Ovary (tissue), 10 donors: ENCODE measurements at places on chromosomes 1 and 21. TPM values are rescaled to one million over a fixed set of nuclear protein-coding genes. Genes with fewer than 3 reads are reported as not detected.

The S100A1 gene
- 53.3 TPM for total RNA-seq

- DNase-seq: peak; percentile 69
Observed at GRCh38 chr1:48202030-48202752, 20.3 kb upstream of the SLC5A9 start.

DNA sequence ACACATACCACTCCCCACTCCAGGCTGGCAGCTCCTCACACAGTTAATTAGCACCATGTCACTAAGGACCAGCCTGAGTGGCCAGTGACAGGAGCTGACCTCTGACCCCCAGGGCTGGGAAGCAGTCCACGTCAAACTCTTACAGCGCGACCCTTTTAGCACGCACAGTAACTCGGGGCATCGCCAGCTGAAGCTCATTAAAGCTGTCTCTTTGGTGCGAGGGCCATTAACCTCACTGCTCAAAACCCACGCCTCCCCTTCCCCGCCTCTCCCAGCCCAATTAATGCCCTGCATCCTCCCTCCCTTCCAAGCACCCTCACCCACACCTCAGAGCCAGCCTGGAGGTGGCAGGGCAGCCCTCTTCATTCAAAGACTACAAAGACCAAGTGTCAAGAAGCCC is 31.7 kb downstream of the DMAP1 start:
- no peak for DNase-seq

The TAF1A gene
- total RNA-seq: 10.6 TPM

GRCh38 chr1:1038694-1039093 is 18.8 kb downstream of the AGRN start:
- DNase-seq: no peak

GRCh38 chr21:42848932-42849758 is 30.2 kb downstream of the WDR4 start:
- no peak for DNase-seq

The RCC2 gene
- 52.2 TPM for total RNA-seq

The SPRR1B gene
- not detected for total RNA-seq

GRCh38 chr1:228664399-228664914 is 70.8 kb upstream of the RHOU start:
- DNase-seq: peak; percentile 78

The NCF2 gene
- 3.6 TPM for total RNA-seq

The CR1L gene
- total RNA-seq: not detected

- DNase-seq: no peak
Observed at GRCh38 chr1:228860911-228861831, 125.9 kb downstream of the RHOU start.

DNA sequence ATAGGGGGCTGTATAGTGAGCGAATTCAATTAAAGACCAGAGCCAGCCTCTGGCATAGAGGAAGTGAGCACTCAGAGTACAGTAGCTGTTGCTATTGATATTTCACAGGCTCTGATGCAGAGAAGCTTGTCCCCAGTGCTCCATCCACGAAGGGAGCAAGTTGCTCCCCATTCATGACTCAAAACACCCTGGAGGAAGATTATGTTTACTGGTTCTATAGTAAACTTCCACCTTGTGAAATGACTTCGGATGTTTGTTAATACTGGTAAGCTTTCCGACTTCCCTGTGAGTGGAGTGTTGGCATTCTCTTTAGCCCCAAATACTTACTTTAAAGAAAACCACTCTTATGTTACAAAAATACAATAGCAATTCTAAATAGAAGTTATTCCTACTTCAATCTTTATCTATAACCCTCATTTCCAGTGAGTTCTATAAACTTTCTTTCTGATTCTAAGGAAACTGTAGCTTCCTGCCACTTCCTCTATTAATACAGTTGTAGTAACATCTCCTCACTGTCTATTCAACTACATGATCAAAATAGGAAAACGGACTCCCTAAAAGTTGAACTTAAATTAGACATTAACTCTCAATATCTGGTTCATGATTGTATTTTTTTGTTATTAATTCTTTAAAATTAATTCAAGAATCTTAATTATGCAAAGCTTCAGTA is 46.4 kb downstream of the ZNF281 start:
- no peak for DNase-seq

DNA sequence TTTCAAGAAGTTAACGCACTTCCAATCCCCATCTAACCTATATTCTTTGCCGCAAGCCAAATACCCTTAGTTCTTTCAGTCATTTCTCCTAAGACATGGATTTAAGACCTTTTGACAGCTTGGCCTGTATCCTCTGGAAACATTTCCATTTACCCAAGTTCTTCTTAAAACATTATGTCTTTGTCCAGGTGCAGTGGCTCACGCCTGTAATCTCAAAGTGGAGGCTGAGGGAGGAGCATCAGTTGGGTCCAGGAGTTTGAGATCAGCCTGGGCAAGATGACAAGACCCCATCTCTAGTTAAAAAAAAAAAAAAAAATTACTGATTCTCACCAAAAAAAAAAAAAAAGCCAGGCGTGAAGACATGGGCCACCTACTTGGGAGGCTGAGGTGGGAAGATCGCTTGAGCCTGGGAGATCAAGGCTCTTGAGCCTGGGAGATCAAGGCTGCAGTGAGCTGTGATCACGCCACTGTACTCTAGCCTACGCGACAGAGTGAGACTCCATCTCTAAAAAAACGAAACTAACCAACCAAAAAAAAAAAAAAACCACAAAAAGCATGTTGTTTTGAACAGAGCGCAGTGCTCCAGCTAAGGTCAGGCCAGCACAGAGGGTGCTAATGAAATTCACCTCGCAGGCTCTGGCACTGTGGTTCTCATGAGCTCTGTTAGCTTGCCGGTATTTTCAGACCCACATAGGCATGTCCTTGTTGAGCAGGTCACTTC is 36.0 kb downstream of the NUAK2 start:
- no peak for DNase-seq

The LBR gene
- 29.0 TPM for total RNA-seq

The TRIM58 gene
- 0.35 TPM for total RNA-seq

GRCh38 chr1:247013391-247013790 is 5.5 kb upstream of the ZNF695 start:
- DNase-seq: no peak

DNA sequence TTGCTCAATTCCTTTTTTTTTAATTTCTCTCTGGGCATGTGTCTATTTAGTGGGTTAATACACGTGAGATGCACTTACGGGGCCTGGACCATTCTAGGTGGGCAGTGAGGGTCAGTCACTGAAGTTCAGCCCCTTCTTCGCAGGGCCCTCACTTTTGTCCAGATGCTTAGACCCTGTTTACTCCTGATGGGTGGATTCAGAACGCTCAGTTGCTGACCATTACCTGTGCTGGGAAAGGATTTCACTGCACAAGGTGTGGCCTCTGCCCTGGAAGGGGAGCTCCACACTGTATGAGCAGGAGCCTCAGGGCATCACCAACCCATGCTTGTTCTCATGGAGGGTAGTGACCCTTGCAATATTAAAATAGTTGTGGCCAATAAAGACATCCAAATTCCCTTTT is 4.5 kb downstream of the PRAMEF12 start:
- no peak for DNase-seq

DNA sequence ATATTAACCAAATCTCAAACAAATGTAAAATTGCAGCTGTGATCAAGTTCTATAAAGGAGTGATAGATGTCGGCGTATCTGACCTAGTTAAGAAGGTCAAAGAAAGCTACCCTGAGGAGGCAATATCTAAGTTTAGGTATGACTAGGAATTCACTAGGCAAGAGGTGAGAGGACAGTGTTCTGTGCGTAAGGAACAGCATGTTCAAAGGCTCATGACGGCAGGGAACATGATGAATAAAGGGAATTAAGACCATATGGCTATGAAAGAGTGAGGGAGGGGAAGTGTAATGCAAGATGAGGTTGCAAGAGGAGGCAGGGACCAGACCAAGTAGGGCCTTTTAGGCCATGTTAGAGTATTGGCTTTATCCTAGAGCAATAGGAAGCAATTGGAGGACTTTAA is 8.6 kb downstream of the LIX1L start:
- no peak for DNase-seq

DNA sequence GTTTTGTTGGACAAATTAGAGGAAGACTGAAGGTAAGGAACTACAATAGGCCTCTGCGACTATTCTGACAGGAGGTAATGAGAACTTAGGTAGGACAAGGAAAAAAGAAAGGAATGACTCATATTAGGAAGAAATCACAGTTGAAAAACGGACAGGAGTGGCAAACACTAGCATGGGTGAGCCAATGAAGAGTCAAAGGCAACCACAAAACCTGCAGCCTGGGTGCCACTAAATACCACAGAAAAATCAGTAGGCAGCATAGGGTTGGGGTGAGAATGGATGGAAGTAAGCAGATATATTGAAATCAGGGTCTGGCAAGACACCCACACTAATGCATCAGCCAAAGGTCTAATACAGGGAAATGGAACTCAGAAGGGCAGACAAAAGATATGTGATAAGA is 10.0 kb downstream of the RBM34 start:
- no peak for DNase-seq

The C1orf87 gene
- total RNA-seq: 0.84 TPM

- DNase-seq: peak; percentile 48
Observed at GRCh38 chr1:160907976-160908375, 23.0 kb upstream of the ITLN1 start.

The DNAI4 gene
- total RNA-seq: 24.4 TPM

DNA sequence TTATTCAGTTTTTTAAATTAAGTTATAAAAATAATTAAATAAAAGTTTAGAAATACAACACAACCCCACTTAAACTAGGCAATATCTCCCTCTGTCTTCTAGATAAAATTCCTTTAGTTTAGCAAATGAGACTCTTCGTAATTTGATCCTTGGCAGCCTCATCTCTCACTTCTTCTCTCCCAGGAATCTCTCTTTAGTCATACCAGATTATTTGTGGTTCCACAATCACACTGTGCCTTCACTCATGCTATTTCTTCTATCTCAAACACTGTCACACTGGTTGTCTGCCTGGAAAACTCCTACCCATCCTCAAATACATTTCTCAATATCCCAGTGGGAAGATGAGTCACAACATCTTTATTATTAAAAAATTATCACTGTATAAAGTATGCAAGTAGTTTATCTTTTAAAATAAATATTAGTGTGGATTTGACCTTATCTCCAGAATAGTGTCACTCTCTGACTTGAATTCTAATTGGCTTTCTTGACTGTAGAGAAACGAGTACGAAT is 195.5 kb downstream of the KCNH1 start:
- no peak for DNase-seq

- peak; percentile 73 for DNase-seq
Observed at GRCh38 chr21:45596704-45597318, 46.7 kb upstream of the PCBP3 start.

The CRYAA gene
- total RNA-seq: not detected

The NPL gene
- total RNA-seq: 4.2 TPM

GRCh38 chr1:156021093-156021428 is 310 bp upstream of the SSR2 start:
- no peak for DNase-seq

GRCh38 chr1:1274299-1274930 is 761 bp upstream of the UBE2J2 start:
- DNase-seq: no peak

- DNase-seq: no peak
Observed at GRCh38 chr1:22694172-22694571, 16.5 kb upstream of the EPHB2 start.

DNA sequence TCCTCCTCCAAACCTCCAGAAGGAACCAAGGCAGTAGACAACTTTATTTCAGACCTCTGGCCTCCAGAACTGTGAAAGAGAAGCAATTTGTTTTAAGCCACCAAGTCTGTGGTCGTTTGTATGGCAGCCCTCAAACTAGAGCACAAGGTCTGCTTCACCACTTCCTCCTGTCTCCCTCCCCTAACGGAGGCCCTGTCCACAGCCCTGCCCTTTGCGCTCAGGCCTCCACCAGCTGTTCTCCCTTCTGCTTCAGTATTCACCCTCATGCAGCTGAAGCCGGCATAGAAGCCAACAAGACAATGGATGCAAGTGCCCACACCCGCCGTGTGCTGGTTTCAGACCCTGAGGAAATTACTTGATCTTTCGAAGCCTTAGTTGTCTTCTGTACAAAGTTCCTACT is 364.1 kb downstream of the HHAT start:
- DNase-seq: no peak

The CLCA4 gene
- not detected for total RNA-seq

GRCh38 chr1:116919802-116920201 is 10.1 kb downstream of the PTGFRN start:
- no peak for DNase-seq

GRCh38 chr1:99305626-99306025 is 41.3 kb downstream of the PLPPR4 start:
- no peak for DNase-seq

GRCh38 chr1:159936273-159936904 is 9.0 kb downstream of the IGSF9 start:
- peak; percentile 77 for DNase-seq

- DNase-seq: no peak
Observed at GRCh38 chr1:184222652-184223052, 164.2 kb upstream of the C1orf21 start.

- no peak for DNase-seq
Observed at GRCh38 chr1:72757843-72758242, 475.5 kb upstream of the NEGR1 start.

DNA sequence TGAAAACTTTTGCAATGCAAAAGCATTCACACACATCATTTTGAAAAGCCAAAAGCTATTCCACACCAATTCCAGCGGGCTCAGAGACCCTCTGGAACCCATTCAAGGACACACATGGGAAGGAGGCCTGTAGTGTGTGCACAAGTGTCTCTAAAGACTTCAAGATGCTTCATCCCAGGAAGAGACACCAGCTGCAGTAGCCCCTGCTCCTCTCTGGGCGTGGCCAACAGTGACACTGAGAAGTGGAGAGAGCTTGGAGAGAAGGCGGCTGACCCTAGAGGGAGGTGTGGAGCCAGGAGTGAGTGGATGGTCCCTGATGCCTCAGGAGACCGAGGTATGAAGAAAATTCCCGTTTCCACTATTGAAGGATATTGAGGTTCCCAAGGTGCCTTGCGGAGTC is 14.9 kb upstream of the TNNI1 start:
- DNase-seq: no peak

The ADAR gene
- 57.2 TPM for total RNA-seq

The OVAAL gene
- total RNA-seq: not detected

DNA sequence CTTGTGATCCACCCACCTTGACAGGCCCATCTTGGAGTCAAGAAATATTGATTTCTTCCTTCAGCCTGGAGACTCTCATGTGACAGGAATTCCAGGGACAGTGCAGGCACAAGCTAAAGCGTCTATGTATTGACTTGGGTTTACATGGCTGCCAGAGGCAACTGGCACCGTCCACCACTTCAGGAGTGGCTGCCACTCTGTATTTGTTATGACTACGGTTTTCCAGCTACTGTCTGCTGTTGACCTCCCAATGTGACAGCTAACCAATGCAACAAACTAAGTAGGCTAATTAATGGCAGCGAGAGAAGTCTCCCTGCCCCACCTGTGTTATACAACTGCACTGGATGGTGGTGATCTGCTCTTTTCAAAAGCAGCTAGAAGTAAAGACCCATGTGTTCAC is 56.9 kb downstream of the CD58 start:
- DNase-seq: no peak

- no peak for DNase-seq
Observed at GRCh38 chr1:198449727-198450433, 90.6 kb downstream of the ATP6V1G3 start.

The CLCA1 gene
- not detected for total RNA-seq

DNA sequence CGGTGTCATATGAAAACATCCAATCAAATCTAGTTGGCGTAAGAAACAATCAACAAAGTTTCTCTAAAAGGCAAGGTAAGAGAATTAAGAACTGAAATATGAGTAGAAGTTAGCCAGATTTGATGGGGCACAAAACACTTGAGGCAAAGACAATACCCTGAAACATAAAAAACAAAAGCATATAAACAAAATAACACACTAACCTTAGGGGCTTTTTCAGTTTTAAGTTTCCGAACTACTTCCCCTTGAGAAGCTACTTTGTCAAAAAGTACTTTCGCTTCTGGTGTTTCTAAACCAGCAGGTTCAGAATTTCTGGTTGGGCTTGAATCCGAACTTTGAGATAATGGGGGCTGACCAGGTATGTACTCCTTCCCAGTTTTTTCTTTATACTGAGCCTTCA is 57.9 kb downstream of the EPRS1 start:
- DNase-seq: no peak

The TMEM52 gene
- 2.3 TPM for total RNA-seq
